Naive thymus-derived CD8-positive, alpha-beta T cell (primary cell): ENCODE measurements at places on chromosomes 3 and 15.

DNA sequence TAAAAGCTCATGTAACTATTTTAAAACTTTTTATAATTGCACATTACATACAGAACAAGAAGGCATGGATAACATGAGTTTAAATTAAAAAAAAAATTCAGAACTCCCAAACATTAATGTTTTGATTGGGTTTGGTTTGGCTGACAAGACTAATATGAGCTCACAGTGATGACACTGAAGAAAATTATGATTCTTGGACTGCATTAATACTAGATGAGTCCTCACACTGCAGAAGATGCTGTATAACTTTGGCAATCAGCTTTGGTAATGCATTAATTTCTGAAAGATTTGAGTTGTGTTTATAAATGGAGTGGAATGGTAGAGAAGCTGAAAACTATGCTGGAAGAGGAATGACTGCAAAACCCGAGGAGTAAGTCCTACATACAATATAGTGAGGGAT, 358.9 kb downstream of the PLCL2 start:
- DNase-seq, result no peak

GRCh38 chr15:96180087-96180748, 150.3 kb upstream of the NR2F2 start:
- no peak for DNase-seq

- DNase-seq, result no peak
Observed at GRCh38 chr3:129962600-129962999, 11.9 kb upstream of the TRH start.

GRCh38 chr3:40299721-40300335, 9.7 kb upstream of the EIF1B start:
- DNase-seq, result no peak

DNA sequence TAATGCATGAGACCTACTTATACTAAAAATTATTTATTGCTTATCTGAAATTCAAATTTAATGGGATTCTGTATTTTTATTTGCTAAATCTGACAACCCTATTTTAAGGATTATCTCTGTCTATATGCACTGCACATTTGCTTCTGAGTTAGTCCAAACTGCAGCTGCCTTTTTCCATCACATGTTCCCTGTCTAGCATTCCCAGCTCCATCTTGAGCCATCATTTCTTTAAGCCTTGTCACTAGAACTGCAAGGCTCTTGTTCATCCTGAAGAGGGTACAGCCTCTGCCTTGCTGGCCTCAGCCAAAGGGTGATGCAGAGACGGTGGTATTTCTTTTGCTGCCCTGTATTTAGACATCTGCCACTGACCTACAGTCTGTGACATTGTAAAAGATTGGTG, 125.8 kb upstream of the STT3B start:
- no peak for DNase-seq

- no peak for DNase-seq
Observed at GRCh38 chr3:16552757-16553156, 39.3 kb upstream of the RFTN1 start.

- no peak for DNase-seq
Observed at GRCh38 chr3:72558001-72558400, 290.2 kb downstream of the SHQ1 start.

DNA sequence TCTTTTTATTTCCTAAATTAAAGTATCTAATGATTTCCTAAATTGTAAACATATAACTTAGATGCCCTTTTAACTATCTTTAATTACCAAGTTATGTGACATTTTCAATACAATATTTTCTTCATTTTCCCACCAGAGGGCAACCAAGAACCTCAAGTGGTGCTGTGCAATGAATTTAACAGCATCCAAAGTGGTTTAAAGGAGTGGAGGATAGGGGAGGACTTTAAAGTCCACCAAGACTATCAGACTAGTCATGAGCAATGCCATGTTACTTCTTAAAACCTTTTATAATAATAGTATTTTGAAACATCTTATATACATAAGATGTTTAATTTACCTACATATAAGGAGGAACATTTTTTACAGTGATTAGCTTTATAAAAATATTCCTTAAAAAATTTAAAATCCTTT, 74.4 kb downstream of the DLG1 start:
- no peak for DNase-seq

GRCh38 chr3:133905376-133905775, 9.7 kb upstream of the RAB6B start:
- DNase-seq, result no peak

DNA sequence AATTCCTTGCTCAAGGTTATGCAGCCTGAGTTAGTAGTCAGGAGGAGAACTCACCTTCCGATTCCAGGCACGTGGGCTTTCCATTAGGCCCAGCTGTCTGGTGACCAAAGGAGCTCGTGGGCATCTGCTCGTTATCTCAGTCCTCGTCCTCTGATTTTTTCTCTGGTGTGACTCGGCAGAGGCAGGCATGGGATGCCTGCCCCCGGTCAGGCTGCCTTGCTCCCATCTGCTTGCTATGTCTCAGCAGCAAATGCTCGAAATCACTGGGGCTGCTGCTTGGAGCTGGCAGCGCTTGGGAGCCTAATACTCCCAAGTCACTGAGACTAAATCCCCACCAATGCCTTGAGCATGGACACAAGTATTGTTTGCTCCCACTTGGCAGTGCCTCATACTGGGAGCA, 84.5 kb upstream of the NMNAT3 start:
- no peak for DNase-seq

DNA sequence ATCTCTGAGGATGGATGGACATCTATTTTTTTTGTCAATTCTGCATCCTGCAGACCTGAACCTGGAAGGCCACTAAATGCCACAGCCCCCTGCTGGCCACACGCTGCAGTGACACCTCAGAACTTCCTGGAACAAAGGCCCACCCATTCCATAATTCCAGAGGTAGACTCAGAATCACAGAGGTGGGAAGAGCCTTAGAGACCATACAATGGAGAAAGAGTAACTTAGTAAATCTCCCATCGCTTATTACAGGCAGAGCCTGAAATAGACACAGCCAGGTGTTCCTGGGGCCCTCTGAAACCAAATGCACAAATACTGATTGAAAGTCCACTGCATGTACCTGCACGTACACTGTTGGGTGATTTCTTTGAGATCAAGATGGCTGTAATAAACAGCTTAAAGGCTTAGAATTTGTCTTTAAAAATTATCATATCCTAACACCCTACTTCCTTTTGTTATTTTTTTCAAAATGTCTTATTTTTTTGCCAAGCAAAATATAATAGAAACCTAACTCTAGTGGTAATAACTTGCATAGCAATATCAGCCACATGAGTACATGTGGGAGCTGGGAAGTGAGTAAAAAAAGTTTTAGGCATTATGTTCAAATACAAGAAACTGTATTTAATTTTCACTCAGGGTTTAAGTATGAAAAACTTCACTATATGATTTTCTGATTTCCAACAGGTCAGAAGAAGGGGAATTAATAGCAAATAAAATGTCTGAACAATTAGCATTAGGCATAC, 62.7 kb downstream of the EOMES start:
- peak; percentile 27 for DNase-seq
